ENCODE measurements at places on chromosomes 6 and 20.

GRCh38 chr6:134468633-134469032, 150.7 kb upstream of the SGK1 start:
- DNase-seq = peak; percentile 23

DNA sequence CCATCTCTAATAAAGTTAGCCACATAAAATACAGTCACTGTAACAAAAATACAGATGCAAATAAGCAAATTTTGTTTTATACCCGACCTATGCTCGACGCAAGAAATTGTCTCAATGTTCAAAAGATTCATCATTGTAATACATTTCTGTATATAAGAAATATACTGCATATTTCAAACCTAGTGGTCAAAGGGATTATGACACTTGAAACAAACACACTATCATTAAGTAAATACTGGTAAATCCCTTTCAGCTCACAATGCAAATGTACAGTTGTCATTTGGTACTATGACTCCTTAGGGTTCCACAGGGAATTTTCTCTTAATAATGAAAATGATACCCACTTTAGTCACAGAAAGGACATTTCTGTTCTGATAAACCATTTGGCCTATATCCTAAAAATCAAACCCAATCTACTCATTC, 2.2 kb downstream of the HIVEP2 start:
- no peak for DNase-seq

DNA sequence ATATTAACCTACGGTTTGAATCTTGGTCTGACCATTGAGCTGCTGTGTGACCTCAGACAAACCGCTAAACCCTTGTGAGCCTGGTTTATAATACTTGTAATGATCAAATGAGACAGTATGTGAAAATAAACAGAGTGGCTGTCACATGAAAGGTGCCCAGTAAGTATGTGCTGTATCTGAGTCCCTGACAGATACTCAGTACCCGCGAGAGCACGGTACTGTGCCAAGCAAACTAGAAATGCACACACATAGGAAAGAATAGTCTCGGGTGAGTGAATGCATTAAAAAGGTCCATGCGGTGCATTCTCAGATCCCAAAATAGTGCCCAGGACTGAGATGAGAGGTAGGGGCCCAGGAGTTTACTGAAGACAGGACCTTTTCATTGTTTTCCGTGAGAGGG, 93.3 kb downstream of the PPP1R14C start:
- no peak for DNase-seq

GRCh38 chr6:25042536-25042935, 106.8 kb upstream of the RIPOR2 start:
- DNase-seq = no peak

- DNase-seq = no peak
These were observed 688.6 kb downstream of the TENT5A start for GRCh38 chr6:81063891-81064290.

DNA sequence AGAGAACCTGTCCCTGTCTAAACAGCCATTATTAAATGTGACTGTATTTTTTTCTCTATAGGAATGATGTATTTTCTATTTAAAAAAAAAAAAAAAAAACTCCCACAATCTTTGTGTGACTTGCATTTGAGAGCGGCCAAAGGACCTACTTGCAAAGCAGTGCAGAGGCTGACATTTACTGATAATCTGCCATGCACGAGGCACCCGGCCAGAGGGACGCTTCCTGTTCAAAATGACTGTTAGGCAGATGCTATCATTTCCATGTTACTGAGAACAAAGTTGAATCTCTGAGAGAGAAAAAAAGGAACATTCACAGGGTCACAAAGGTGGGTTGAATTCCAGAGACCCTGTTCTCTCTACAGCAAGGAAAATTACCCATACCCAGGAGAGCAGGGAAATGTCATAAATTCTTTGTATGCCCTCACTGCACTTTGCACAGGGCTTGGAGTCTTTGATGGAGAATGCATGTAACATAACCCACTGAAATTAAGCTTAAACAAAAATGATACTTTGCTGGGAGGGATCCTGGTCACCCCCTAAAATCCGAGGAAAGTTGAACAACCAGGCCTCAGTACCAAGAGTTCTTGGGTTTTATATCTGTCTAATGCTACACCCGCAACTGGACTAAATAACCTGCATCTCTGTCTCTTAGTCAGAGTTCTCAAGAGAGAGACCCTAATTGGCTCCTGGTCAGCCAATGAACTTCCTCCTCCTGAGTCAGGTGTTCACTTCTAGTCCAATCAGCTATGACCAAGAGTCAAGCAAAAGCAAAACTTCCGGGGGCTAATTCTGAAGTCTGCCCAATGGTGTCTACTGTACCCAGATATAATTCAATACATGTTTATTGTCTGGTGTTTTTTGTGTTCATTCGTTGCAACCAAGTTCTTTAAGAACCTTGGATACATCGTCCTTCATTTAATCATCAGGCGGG, 61.2 kb downstream of the GCLC start:
- DNase-seq = no peak

DNA sequence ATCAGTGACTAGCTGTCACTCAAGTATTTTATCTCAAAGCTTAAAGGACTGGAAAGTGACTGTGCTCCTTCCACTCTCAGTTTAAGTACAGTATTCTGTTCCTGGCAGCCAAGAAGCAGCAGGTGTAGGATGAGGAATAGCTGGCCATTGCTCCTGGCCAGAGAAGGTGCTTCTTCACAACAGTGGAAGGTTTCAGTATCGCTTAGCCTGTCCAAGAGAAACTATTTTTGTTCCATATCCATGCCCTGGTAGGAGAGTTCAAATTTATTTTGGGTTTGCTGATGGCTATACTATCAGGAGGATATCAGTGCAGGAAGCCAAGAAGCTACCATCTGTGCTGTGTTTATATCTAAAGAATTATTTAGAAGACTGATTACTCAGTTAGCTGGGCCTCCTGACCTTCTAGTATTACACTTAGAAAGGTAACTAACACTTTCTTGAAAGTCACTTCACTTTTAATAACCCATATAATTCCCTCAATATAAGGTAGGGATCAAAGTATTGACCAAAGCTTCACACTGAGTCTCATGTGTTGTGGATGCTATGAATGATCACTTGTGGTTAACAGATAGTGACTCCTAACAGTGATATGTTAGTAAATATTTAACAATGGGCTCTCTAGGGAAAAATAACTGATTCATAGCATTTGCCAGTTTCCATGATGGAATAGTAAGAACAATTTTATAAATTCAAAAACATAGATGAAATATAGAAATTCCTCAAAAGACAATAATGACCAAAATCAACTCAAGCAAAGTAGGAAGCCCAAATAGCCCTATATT, 99.9 kb downstream of the AIG1 start:
- no peak for DNase-seq

DNA sequence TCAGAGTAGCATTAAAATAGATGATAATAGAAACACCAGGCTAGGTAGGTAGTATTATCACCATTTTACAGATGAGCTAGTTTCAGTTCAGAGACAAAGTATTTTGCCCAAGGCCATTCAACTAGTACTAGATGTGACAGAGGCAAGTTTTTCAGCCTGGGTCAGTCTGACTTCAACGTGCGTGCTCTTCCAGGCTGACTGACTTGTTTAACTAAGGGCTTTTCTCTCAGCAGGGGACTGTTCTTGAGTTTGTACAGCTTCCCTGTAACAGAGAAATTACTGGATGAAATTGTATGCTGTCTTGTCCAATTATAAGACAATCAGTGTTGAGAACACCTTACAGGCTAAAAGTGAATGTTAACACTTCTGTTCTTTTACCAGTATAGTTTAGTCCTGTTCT, 333.5 kb upstream of the MAN1A1 start:
- no peak for DNase-seq

DNA sequence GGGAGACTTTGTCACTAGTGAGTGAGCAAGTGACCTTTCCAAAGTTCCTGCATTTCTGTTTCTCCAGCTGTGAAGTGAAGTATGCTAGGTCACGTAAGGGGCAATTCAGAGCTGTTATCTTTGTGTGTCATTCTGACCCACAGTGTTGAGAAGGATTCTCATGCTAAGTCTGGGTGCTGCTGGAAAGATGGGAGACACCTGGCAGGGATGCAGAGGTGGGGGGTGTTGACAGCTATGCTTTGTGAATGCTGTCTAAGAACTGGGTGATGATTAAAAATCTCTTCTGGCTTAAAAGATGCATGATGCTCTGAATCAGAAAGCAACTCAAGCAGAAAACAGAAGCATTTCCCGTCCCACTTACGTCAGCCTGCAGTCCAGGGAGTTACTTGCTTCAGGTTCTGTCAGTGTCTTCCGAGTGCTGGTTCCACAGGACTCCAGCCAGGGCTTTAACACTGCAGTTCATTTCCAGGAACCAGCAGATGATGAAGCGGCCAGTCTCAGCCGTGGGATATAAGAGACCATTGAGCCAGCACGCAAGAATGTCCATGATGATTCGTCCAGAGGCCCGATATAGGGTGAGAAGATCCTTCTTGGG, 30.9 kb upstream of the ASXL1 start:
- DNase-seq = no peak

DNA sequence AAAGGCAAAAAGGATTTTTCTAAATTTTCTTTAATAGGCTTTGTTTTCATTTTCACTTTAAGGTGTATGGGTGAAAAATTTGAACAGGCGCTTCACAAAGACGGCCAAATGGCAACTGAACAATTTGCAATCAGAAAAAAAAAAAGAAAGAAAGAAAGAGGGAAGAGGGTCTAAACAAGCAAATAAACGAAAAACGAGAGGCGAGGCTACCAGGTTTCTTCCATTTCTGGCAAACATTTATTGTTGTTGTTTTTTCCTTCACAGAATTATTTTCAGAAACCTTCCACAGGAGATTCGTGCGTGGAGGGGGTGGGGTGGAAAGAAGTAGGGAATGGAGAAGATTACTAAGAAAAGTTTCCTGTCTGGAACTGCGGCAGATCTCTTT, 24.3 kb downstream of the POM121L2 start:
- DNase-seq = no peak

GRCh38 chr20:32585011-32585585, at the start of gene NOL4L:
NOL4L (minus strand) TSS chr20:32585333; CDS start chr20:32584890, 443 bp downstream.
- peak; percentile 54 for DNase-seq

DNA sequence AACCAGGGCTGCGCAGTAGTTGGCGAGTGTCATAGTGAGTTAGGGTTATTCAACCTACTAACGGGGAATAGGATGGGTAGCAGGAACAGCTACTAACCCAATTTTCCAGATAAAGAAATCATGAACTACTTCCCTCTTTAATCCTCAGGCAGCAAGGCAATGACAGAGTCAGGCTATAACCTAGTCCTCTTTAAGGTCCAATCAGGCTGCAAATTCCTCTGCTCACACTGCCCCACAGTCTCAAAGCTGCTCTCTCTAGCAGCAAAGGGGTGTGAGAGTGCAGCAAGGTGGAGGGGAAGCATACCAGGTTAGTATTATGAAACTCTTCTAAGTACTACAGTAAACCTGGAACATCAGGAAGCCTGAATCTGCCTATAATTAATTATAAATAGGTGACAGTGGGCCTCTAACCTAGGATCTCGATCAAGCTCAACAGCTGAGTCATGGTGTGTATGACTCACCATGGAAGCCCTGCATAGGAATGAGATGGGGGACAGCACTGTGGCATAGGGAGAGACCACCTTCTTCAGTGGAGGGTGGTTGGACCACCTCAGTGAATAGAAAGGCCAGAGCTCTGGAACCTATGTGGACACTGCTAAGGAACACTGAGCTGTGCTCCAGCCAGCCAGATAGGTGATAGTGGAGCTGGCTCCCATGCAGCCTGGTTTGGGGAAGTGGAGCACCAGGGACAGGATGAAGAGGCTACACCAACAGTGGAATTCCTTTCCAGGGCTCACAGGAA, 7.9 kb downstream of the PEX6 start:
- no peak for DNase-seq

GRCh38 chr6:79453558-79454042, 83.6 kb downstream of the LCA5 start:
- DNase-seq = no peak

DNA sequence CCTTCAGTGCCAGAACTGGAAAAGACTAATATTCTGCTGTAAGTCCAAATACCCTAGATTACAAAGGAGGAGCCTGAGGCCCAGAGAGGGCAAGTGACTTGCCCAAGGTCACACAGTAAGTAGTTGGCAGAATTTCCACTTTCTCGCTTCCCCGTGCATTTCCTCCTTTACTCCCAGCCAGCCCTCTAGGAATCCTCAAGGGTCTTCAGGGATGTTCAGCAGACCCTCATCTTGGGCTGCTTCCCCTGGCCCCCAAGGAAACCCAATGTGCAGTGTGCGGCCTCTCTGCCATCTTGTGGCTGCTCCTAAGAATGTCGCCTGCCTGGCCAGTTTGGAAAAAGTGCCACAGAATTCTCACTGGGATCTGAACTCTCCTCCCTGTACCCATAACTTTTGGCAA, 217.7 kb upstream of the LRFN2 start:
- no peak for DNase-seq

DNA sequence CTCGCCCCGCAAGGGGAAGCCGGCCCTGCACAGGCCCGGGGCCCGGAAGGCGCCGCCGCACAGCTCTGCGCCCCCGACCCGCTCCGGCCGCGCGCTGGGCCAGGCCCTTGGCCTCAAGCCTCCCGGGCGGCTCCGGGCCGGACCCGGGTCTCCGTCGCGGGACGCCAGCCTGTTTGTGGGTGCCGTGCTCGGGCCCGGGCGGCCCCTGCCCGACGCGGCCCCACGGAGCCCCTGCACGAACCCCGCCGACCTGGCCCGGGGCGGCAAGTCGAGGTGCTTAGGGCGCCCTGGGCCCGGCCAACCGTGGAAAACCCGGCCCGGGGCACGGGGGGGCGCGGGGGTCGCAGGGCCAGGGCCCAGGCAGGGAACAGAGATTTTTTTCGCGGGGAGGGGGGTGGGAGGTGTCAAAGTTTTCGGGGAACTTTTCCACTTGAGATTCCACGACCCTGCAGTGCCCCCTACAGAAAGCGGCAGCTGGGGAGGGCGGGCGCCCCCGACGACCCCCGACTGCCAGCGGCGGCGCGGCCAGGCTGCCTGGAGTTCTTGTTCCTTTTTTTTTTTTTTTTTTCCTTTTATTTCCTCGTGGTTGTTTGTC, 805 bp upstream of the STX16 start:
- DNase-seq = peak; percentile 34

DNA sequence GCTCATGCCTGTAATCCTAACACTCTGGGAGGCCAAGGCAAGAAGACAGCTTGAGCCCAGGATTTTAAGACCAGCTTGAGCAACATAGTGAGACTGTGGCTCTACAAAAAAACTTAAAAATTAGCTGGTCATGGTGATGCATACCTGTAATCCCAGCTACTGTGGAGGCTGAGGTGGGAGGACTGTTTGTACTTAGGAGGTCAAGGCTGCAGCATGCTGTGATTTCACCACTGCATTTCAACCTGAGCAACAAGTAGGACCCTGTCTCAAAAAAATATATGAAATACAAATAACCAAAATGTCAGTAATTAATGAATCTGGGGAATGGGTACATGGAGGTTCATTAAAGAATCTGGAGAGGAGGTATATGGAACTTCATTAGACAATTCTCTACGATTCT, 9.9 kb downstream of the FKBP5 start:
- no peak for DNase-seq

DNA sequence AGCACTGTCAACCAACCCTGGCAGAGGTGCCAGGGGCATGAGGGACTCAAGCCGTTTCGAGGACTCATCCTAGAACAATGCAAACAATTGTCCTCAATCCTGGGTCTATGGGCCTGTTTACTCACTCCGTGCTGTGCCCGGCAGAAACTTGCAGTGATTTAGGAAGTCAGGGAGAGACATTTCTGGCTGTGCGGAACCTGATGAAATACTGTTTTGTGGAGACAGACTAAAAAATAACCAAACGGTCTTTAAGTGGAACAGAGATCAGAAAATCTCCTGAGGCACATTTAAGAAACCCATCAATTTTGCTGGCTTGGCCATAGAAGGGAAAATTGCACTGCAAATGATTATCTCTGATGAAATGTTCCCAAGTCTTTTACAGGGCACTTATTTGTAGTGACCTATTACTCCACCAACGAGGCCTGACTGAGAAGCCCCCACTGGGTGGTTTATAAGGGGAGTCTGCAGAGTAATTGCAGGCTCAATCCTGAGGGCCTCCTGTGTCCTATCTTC, 79.8 kb upstream of the KCNK16 start:
- DNase-seq = peak; percentile 53

GRCh38 chr20:48184229-48184628, 398.9 kb upstream of the SULF2 start:
- DNase-seq = no peak

Measured in head of caudate nucleus (tissue), 42 donors.